ENCODE measurements at places on chromosomes 11 and 22.

- DNase-seq = no peak
These were observed 30.5 kb downstream of the CTNND1 start for GRCh38 chr11:57792060-57792541.

DNA sequence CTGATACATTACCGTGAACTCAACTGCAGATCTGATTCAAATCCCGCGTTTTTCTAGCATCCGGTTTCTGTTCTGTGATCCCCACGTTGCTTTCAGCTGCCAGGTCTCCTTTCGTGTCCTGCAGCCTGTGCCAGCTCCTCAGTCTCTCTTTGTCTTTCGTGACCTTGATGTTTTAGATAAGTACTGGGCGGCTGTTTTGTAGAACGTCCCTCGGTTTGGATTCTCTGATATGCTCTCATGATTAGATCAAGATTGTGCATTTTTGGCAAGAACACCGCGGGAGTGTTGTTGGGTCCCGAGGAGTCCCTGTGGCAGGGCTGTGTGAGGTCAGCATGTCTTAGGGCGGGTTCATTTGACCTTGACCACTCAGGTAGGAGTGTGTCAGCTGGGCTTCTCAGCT lies 38.6 kb downstream of the KCNQ1 start:
- DNase-seq = no peak

- no peak for DNase-seq
These were observed 14.7 kb downstream of the KCNQ1OT1 start for GRCh38 chr11:2685051-2685450.

GRCh38 chr11:44954051-44954906 lies 3.6 kb upstream of the TP53I11 start:
- no peak for DNase-seq

- no peak for DNase-seq
These were observed 337.8 kb downstream of the MIAT start for GRCh38 chr22:26995235-26995634.
